ENCODE measurements at places on chromosomes 16 and 17.

- no peak for DNase-seq
Observed at GRCh38 chr16:66390346-66391108, 24.0 kb downstream of the CDH5 start.

DNA sequence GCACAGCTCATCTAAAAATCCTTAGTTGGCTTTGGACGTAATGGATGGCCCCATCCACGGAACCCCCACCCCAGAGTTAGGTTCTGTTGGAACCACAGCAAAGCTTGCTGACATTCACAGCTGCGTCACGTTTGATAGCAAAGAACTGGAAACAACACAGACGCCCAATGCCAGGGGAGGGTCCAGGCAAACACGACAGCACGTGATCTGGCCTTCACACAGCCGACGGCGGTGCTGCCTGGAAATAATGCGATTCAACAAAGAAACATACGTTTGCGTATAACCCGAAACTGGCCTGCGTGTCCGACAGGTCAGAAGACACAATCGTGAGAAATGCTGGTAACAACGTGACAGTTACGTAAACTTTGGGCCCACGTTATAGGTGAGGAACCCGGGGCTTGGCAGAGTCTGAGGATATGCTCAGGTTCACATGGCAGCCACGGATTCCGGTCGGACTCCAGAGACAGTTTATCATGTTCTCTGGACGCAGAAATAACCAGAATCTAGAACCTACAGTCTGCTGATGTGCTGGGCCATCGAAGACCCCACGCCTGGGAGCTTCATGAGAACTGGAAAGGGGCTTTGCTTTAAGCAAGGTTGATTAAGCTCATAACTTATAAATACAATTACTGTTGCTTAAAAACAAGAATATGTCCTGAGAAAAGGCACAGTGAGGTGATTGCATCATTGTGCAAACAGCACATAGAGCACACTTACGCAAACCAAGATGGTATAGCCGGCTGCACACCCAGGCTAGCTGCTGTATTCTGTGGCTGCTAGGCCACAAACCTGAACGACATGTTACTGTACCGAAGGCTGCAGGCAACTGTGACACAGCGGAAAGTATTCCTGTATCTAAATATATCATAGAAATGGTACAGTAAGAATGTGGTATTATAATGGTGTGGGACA, 70.4 kb downstream of the RPH3AL start:
- no peak for DNase-seq

DNA sequence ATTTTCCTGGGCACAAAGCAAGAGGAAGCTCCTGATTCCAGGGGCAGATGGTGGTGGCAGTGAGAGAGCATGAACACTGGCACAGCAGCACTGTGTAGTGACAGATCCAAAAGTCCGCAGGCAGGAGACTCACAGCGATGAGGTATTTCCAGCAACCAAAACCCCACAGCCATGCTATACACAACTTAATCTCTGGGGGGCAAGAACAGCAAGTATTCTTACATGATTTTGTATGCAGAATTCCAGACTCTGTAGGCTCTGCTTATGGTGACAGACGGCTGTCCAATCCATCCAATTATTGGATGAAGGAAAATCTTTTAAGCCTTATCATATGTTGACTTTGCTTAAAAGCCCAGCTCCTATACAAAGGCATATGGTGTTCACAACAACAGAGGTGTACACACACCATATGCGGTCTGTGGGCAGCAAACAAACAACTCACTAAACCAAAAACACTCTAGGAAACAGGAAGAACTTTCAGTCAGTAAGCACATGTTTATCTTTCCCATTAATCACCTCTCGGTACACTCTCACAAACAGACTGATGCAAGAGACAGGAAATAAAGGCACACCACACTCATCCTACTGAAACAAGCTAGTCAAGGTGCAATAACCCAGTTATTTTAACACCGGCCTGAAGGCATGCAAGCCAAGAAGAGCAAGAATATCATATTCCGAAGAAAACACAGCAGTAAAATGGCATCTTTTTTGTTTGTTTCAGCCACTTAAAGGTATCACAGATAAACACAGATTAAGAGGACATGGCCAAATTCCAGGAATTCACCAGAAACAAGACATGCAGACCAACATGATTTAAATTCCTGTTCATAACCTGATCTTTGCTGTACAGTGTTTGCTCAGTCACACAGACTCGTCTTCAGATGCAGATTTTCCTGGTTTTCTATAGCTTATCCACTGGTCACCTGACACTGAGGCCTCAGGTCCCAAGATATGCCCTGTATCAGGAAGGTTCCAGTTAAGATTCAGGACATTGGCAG, 47.8 kb downstream of the ERN1 start:
- no peak for DNase-seq

DNA sequence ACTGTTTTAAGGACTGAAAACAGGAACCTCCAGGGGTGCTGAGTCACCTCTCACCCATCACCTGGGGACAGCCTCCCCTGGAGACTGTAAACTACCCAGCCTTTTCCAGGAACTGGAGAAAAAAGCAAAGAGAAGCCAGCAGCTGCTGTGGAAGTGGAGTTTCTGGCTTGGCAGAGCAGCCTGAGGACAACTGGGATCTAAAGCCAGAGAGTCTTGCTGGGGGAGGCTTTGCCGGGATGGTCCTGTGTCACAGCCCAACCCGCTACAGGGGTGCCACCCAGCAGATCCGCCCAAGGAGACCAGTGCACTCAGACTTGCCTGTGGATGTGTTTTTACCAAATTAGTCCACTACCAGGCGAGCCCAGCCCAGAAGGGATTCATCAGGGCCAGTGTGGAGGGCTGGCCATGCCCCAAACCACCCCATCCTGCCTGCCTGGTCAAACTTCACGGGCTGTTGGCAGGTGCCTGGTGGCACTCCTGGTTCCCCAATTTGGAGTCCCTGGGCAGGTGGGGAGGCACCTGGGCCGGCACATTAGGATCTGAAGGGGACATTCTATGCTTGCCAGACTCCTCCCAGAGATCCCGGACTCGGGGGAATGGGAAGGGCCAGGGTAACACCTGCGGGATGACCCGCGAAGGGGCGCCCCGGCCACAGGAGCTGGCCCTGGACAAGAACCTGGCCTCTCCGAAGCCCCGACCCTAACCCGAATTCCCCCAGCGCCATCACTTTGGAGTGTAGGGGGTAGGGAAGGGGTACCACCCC, 771 bp downstream of the MSRB1 start:
- DNase-seq, result no peak

DNA sequence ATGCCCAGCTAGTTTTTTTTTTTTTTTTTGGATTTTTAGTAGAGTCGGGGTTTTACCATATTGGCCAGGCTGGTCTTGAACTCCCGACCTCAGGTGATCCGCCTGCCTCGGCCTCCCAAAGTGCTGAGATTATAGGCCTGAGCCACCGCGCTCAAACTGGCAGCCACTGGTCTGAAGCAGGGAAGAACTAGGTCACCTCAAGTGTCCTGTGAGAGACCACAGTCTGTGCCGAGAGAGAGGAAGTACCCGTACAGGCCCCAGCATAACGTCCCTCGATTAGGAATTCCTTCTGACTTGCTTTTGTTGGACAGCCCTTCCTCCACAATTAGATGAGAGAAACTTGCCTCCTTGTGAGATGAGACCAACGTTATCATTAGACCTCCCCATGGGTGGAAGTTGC, 13.7 kb upstream of the CD300E start:
- no peak for DNase-seq

DNA sequence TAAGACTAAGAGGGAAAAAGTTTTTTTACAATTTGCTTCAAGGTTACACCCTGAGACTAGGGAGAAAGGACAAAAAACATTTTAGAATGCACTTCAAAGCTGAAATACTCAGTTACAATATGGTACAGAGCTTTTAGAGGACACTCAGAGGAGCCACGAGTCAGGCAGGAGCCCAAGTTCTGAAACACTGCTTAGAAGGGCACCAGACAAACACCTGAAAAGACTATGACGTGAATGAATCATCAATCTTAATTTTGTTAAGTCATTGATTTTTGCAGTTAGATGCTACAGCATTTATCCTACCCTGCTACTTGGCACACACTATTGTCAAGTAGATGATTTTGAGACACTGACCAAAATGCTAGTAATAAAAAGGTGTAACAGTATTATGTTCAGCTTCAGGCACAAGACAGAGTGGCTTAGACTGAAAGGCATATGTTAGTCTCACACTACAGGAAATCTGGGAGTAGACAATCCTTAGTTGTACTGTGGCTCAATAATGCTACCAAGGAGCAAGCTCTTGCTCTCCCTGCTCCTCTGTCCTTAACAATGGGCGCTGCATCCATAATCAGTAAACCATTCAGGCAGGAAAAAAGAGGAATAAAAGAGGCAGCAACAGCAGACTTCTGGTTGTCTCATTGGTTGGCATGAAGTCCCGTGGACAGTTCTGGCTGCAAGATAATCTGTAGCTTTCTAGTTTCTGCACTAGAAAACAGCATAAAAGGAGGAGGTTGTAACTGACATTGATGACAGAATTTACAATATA, 151.8 kb downstream of the ABCA8 start:
- DNase-seq, result no peak
